ENCODE measurements at places on chromosomes 5 and 9. TPM values are rescaled to one million over a fixed set of nuclear protein-coding genes. Genes with fewer than 3 reads are reported as not detected.

OBP2B gene
- not detected for polyA plus RNA-seq

RASA1 gene
- polyA plus RNA-seq, result 11.4 TPM

LMAN2 gene
- 110 TPM for polyA plus RNA-seq

CNTFR gene
- polyA plus RNA-seq, result 2.5 TPM

PCDHGA1 gene
- polyA plus RNA-seq, result 0.33 TPM

CDKN2B-AS1 gene
- 0.92 TPM for polyA plus RNA-seq

SPATA31C1 gene
- polyA plus RNA-seq, result not detected

OSMR gene
- polyA plus RNA-seq, result 5.5 TPM

PTPRD gene
- 2.1 TPM for polyA plus RNA-seq

SPDL1 gene
- polyA plus RNA-seq, result 2.0 TPM

TAF11L10 gene
- polyA plus RNA-seq, result not detected

OR1J2 gene
- 0.12 TPM for polyA plus RNA-seq
